ENCODE measurements at places on chromosomes 7 and 10.

DNA sequence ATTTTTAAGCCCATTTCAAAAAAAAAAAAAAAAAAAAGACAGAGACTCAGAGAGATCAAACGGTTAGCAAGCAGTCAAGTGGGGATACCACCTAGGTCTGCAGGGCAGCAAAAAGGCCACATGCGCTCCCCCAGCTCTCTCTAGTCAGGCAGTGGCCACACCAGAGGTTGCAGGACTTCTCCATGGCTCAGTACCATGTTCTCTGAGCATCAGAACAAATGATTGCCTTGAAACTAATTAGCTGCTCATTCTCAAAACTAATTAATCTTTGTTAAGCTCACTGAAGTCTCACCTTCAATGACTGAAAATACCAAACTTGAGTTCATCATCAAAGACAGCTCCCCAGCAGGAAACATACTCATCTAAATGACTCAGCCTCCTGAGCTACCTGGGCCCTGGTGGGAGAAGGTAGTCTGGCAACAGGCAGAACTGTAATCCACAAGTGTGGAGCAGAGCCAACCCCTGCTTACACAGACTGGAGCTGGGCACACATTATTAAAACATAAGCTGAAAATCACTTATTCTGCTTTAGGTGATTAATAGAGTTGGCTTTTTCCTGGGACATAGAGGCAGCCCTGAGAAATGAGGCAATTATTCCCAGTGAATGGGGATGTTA lies 319.6 kb downstream of the GRID1 start:
- no peak for DNase-seq

- DNase-seq: no peak
Observed at GRCh38 chr7:155524018-155524556, 22.3 kb downstream of the CNPY1 start.

DNA sequence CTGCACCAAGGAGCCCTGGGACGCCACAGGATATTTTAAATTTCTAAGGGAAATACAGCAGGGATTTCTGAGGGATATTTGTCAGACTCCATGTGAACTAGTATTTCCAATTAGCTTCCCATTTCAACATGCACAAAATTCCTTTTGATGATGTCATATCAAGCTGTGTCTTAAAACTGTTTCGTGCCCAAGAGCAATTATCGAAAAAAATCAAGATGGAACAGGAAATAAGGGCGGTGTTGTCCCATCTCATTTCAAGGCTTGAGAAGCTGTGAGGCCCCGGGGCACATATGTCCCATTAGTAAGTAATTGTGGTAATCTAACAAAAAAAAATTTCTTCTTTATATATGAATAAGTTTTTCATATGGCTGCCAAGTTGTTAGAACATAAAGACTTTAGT lies 47.4 kb downstream of the PPP1R17 start:
- DNase-seq: no peak

GRCh38 chr7:99839287-99840021 lies 11.6 kb downstream of the CYP3A43 start:
- no peak for DNase-seq

GRCh38 chr7:70614237-70615045 lies 517.5 kb upstream of the GALNT17 start:
- no peak for DNase-seq

DNA sequence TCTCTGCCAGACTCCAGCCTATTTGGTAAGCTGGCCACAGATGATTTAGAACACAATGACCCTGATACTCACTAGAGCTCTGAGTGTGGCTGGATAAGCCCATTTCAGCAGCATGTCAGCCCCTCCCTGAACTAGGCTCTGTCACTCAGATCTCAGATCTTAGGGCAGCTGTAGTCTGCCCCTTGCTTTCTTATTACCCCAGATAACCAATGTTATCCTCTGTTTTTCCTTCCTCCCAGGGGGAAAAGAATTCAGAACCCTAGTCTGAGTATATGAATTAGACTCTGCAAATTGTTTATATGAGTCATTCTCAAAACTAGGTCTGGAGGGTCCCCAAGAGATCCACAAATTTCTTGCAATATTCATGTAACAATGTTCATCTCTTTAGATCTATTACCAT lies 286.2 kb downstream of the KCNMA1 start:
- DNase-seq: no peak

- DNase-seq: no peak
Observed at GRCh38 chr10:110524179-110524858, 26.6 kb downstream of the DUSP5 start.

DNA sequence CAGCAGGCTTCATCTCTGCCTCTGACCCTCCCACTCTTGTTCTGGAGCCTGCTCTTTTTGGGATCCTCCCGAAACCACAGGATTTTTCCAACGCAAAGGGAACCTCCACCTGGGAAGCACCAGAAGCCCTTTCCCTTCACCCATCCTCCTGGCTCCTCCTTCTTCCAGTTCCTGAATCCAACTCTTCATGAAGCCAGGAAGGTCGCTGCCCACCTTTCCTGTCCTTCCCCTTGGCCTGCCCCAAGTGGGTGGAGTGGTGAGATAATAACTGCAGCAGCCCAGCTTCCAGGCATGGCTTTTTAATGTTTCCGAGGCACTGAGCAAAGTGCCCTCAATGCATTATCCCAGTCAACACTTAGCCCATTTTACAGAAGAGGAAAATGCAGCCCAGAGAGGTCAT lies 70.8 kb upstream of the EEPD1 start:
- no peak for DNase-seq

GRCh38 chr7:148456351-148456750 lies 134.2 kb upstream of the C7orf33 start:
- DNase-seq: no peak

GRCh38 chr7:79988653-79989052 lies 146.0 kb upstream of the GNAI1 start:
- DNase-seq: no peak

DNA sequence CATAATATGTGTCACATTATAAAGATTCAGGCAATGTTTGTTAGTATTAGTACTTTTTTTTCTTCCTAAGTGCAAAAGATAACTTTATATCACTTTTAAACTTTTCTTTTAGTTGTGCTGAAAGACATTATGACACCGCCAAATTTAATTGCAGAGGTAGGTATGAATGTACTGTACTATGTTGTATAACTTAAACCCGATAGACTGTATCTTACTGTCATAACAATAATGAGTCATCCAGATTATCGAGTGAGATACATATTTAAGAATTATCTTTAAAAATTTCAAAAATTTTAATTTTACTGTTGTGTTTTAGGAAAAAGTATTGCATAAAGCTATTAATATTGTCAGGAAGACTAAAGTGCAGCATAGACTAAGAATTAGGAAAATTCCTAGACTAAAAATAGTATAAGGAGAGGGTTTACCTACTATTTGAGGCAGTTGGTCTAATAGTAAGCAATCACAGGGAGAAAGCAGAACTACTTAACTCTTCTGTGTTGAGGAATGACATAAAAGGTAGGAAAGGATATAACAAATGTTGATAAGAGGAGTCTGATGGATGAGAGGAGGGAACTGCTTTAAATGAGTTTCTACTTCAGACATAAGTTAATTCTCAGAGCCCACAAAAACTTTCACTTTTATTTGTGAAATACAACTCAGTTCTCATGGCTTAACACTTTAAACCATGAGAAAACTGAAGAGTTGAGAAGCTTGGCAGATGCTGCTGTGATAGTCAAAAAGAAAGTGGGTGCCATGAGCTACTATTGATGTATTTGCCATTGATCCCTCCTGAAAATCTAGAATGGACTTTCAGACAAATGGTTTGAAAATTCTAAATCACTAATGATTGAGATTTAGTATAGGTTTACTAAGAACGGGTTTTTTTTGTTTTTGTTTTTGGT lies 67.8 kb downstream of the PTEN start:
- DNase-seq: no peak

DNA sequence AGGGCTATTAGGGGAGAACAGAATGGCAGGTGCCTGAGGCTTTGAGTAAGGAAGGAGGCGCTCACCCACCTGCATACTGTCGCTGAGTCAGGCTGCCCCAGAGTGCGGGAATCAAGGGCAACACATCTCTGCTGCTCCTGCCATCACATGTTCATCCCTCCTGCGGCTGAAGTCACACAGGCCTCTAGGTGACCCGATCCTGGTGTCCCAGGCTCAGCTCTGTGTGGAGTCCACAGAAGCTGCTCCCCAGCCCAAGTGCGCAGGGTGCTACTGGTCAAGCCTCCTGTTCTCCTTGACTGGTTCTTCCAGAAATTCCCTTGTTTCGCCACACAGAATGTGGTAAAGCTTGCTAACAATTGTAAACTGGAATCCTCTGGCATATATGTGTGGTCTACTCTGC lies 96.9 kb upstream of the IL6 start:
- no peak for DNase-seq

GRCh38 chr10:49109669-49110340 lies 5.5 kb downstream of the VSTM4 start:
- DNase-seq: no peak

DNA sequence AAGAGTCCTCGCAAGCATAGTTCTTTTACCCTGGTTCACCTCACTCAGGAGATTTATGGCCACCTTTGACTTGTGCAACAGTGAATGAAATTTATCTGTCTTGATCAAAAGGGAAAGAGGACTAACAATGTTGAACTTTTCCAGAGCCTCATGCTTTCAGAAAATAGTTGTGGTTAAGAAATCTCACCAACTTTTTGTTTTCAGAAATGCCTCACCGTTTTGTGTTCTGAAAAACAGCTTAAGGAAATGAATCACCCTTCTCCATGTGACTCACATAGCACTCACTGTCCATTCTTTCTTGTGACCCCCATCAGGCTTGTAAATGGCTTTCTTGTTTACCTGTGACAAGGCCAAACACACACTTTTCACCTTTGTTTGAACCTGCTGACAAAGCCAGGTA lies 148.6 kb upstream of the FAM3C start:
- DNase-seq: no peak

DNA sequence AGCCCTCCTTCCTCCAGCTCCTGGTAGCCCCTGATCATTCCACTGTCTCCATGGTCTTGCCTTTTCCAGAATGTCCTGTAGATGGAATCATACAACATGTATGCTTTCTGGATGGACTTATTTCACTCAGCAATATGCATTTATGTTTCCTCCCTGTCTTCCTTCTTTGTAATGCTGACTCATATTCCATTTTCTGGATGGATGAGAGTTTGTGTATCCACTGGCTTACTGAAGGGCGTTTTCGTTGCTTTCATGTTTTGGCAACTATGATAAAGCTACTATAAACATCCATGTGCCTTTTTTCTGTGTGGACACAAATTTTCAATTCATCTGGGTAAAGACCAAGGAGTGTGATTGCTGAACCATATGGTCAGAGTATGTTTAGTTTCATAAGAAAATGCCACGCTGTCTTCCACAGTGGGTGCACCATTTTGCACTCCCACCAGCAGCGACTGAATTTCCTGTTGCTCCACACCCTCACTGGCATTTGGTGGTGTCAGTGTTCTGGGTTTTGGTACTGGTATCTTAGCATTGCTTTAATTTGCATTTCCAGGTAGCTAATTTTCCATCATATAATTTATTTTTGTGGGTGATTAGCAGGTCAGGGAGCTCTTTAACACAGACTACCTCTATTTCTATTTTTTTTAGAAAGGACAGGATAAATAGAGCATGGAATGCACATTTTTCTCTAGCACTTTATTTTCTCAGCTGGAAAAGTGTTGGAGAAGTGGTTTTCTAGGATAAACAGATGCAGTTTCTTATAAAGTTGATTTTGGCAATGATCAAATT lies 252.2 kb downstream of the WDR37 start:
- no peak for DNase-seq

DNA sequence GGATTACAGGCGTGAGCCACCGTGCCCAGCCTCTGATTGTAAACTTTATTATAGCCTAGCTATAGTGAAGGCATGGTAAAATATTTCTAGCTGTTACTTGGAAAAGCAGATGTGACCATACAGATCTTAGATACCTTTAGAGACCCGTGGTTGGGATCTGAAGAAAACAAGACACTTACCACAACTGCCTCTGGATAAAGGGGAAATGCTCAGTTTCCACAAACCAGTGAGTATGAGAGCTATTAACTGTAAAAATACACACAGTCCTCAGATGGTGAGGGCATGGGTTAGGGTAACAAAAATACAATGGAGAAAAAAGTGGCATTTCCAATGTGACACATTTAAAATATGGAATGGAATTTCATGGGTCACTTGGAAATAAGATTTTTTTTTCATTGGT lies 63.0 kb downstream of the ZNF438 start:
- no peak for DNase-seq

- no peak for DNase-seq
Observed at GRCh38 chr7:142881586-142882337, 3.8 kb downstream of the TRPV6 start.

DNA sequence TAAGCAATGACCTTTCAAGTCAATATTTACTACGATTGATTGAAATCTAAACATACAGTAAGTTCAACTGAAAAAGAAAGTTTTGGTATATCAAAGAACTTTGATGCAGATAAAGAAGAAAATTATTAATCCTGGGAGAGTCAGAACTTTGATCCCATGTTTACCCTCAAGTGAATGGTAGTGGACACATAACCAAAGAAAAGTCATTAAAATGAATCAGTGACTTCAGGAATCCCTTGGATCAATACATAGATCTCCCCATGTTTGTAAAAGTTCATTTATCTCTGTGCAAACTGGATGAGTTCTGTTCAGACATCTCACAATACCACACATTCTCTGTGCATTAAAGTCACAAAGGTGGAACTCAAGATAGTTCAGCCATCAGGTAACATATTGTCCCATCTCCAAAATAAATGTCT lies 75.5 kb upstream of the RELN start:
- DNase-seq: no peak

- DNase-seq: no peak
Observed at GRCh38 chr10:131787961-131788360, 112.8 kb upstream of the PPP2R2D start.

DNA sequence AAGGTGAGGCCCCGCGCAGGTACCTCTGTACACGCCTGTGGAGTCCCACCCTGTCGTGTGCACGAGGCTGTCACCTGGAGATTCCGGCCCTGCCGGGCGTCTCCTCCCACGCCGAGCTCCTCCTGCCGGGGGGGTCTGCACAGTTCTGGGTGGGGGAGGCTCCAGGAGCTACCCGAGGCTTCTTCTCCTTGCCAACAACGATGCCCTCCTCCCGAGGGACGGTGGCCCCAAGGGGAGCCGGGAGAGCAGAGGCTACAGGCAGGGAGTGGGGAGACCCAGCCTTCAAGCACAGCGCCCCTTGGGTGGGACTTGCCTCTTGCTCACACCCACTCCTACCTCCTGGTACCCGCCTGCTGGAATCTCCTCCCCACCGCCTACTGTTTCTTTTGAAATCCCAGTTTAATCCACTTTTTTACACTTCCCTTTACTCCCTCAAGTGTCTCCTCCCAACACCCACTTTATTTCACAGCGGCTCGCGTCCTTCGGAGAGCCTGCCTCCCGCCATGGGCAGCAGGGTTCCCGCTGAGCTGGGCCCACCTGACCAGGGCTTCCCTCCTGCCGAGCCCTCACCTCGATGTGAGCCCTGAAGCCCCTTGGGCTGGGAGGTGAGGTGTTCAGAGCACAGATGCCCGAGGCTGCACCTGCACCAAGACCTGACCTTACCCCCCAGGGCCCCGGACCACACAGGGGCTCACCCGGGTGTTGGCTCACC lies 338.1 kb downstream of the DNAJB6 start:
- DNase-seq: no peak
